NCI-H510A (cell line): ENCODE measurements at places on chromosomes 2 and 18.

GRCh38 chr18:7727361-7728076 is 160.4 kb downstream of the PTPRM start:
- no peak for DNase-seq

DNA sequence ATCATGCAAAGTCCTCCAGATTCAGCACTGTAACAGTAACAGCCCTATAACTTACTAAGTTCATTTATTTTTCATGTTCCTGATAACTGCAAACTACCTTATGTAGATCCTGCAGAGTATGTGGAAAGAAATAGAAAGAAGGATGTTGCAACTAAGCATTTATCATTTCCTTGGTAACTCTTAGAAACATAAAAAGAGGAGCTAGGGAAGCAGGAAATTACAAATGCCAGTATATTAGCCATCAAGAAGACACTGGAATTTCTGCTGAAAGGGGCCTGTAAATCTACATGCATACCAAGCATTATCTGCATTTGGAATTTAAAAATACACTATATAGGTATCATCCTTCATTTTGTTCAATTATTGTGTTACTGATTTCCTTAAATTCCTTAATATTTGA is 66.8 kb downstream of the PDE11A start:
- DNase-seq: no peak

- peak; percentile 45 for DNase-seq
These were observed 4.8 kb downstream of the AMER3 start for GRCh38 chr2:130759906-130760753.

DNA sequence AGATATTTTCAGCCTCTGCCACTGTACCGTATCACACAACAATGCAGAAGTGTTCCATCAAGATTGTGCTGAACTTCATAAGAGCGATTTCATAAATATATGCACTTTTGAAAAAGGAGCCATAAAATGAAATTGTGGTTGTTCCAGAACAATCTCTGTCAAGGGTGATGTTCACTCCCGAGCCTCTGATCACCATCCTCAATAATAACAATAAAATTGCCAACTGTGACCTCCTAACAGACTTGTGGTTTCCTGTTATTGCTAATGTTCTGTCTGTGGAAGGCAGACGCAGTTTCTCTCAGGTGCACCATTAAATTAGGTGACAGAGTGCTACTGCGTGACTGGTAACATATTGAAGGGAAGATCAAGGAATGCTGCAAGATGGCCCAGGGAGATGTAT is 383.7 kb downstream of the SOCS6 start:
- no peak for DNase-seq

DNA sequence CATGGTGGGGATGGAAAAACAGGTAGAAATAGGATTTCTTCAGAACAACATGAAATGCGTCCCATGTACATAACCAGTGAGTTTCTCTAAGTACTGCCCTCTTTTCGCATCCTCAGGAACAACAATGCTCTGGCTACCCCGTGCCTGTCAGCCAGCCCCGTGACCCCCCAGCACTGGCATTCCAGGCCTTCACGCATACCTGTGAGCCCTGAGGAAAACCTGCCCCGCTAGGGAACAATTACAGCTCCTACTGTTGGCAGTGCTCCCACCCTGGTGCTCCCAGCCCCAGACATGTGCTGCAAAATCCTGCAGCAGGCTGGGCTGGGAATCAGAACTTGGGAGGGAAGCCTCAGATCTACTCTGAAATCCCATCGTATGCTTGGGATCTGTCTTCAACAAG is 9.1 kb downstream of the SMAD7 start:
- DNase-seq: no peak

DNA sequence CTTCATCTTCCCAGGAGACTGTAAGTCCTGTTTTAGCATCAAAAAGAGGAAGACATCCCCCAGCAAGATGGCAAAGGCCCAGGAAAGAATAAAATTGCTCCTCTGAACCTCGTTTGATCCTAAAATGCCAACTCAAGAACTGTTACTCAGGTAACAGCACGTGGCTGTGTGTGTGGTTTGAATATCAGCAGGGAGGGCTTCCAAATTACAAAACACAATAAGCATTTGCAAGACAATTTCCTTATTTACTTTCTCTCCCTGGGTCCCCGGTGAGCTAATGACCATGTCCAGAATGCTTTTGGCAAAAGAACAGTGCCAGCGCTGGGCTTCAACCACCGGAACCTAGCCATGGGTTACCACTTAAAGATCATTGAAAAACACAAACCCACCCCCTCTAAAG is 163.6 kb downstream of the C1D start:
- DNase-seq: no peak

DNA sequence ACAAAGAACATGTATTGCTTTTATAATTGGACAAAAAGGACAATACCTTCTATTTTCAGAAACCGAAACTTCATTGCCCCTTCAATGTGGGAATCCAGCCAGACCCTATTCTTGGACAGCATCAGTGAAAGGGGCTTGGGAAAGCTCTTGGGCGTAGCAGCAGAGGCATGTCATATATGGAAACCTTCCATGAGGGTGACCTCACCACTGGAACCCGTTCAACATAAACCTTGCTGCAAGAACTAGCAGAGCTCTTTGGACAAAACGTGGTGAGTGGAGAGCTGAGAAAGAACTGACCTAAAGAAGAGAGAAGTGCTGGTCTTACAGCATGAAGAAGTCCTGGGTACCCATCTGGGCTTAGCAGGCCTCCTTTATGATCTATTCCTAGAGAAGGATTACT is 22.7 kb upstream of the ACTG2 start:
- DNase-seq: no peak

DNA sequence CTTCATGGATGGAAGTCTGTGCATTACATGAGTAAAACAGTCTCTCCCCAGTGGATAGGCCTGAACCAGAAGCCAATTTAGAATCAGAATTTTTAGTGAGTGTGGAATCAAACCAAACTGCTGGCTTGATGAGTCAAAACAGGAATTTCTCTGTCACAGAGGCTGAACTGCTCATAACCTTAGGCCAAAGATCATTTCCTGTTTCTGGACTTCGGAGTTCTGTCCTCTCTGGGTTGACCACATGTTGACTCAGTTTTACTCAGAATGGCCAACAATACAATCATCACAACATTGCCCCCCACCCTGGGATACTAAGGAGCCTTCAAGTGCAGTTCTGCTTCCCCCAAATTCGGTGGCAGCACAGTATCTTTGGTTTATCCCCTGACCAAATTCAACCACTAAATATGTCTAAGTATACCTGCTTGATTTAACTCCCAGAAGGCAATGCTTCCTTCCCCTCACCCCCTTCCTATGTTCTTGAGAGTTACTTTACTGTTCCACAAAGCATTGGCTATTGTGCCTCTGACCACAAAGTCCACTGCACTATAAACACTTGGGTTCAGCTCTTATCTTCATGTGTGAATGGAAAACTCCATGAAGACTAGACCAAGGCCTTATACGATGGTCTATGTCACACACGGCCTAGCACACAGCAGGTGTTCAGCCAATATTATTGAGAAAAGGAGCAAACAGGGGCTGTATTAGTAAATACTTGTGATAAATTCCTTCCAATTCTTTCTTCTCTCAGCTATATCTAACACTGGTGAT is 67.8 kb downstream of the NXPH2 start:
- no peak for DNase-seq

- DNase-seq: no peak
These were observed 30.8 kb upstream of the POLE4 start for GRCh38 chr2:74927621-74928020.

DNA sequence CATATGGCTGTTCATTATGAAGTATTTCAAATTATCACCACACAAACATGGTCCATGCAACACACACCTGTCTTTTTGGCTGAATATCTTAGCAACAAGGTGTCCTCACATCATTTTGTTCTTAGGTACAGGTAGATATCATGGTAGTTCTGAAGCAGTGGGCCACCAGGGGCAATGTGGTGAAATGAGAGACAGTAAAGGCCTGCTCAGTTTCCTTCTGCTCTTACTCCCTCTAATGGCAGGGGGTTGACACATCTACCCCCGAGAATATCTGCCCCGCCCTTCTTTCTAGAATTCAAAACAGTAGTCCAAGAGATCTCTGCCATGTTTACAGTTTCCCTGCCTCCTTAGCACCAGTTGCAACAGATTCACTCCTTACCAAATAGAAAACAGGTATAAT is 147.0 kb upstream of the KLHL14 start:
- DNase-seq: peak; percentile 34

DNA sequence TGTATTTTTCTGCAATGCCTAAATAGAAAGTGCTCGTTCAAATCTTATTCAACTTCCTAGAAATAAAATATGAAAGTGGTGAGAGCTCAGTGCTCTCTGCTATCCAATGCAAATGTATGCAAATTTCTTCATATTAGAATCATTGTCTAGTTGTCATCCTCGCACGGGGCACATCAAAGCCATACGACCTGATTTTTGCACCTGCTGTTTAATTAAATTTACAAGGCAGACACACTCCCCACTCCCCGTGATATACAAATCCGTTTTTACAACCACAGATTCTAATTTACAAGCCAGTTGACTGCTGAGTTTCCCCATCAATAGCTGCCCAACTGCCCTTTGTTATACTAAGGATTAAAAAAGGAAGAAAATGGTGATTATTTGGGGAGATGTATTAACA is 284.6 kb downstream of the RNF144A start:
- DNase-seq: no peak

- DNase-seq: no peak
These were observed 36.4 kb downstream of the METTL4 start for GRCh38 chr18:2534906-2535305.

DNA sequence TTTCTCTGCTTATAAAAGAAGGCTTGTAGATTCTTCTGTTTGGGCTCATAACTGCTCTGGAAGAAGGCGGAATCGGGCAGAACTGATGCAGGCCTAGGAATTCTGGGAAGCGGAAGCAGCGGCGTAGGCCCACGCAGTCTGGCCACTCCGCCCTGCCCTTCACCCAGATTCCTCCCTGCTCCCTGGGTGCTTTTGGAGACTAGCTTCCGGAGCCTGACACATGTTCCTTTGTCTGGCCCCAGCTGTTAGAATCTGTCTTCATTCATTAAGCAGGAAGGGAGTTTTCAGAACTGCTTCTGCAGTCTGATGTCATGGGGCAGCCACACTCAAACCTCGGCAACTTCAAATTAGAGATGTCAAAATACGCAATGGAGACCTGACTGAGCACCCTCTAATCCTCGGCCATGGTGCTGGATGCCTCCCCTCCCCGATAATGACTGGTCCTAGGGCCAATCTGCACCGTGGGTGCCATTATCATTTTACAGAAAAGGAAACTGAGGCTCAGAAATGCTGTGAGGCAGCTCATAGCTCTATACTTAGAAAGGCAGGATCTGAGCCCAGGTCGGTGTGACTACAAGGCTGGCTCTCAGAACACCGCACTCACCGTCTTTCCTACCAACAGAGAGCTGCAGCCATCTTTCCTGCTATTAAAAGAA is 275.7 kb downstream of the MYCN start:
- DNase-seq: no peak

DNA sequence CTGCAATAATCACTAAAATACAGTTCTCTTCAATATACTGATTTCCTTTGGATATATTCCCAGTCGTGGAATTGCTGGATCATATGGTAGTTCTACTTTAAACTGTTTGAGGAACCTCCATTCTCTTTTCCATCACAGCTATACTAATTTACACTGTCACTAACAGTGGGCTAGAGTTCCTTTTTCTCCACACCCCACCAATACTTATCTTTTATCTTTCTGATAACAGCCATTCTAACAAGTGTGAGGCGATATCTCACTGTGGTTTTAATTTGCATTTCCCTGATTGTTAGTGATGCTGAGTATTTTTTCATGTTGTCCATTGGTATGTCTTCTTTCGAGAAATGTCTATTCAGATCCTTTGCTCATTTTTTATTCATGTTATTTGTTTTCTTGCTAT is 68.4 kb downstream of the CERKL start:
- DNase-seq: no peak

DNA sequence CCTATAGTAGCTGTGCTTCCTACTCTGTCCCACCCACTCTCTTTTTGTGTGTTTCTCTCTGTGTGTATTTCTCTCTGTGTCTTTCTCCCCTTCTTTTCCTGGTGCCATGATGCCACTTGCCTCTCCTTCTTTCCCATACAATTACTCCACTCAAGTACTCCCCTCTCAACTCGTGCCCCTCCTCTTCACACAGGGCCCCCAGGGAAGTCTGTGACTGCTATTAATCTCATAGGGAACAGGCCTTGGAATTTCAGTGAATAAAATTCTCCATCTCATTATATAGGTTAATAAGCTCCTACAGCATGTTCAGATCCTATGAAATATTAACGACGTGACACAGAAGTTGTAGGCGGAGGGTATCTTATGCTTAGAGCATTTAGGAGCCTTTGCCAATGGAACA is 205.9 kb upstream of the EPHA4 start:
- no peak for DNase-seq

DNA sequence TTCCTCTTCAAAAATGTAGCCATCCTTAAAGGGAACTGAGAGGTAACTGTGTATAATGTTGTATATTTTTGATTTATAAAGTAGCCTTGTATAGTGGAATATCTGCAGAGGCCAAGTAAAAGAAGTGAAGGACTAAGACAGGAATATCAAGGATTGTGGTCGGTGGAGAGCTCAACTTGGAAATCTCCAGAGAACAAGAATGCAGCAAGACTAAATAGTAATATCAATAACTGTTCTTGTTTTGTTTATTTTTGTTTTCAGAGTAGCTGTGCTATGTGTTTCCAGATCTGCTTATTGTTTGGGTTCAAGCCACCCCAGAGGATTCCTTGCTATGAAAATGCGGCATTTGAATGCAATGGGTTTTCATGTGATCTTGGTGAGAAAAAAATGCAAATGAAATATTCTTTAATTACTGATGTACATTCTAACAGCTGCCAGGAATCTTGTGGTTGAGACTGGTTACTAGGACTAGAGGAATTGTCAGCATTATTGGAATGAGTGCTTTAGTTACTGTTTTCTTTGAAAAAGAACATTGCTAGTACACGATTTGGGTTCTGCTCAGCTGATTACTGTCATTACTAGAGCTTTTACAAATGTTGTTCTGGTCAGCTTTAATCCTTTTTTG is 25.0 kb downstream of the FASTKD2 start:
- DNase-seq: no peak

- no peak for DNase-seq
These were observed 6.9 kb downstream of the HSBP1L1 start for GRCh38 chr18:79971211-79971952.

DNA sequence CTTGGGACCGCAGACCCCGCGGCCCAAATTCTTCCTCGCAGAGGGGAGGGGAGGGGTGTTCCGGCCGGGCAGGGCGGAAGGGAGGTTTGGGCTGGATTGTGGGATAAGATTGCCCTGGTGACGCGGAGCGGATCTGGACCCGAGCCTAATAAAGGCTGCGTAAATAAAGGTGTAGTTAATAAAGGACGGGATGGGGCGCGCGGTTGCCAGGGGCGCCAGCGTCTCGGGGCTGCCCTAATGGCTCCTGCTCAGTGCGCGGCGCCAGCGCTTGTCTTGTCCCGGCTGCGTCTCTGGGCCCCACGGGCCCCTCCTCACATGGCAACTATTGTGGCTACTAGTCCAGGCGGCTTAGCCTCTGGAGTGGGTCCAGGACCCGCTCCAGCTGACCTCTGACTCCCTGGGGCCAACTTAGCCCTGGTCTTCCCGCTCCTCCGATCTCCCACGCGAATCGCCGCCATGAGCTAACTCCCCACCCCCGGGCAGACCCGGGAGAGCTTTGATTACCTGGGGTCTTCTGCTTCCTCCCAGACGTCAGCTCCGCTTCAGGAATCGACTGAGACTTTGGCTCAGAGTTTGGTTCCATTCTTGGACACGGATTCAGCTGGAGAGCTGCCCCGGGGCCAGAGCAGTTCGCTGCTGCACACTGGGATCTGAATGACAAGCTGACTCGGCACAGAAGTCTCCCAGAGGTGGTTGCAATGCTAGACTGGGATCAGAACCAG is 36.5 kb downstream of the SLC25A52 start:
- DNase-seq: peak; percentile 8

GRCh38 chr2:63856303-63856603 is 14.6 kb downstream of the UGP2 start:
- no peak for DNase-seq

- DNase-seq: no peak
These were observed 44.8 kb downstream of the MARCHF4 start for GRCh38 chr2:216327447-216327935.
